Kidney (tissue), 22 donors: ENCODE measurements at places on chromosomes 7 and 10. TPM values are rescaled to one million over a fixed set of nuclear protein-coding genes. Genes with fewer than 3 reads are reported as not detected.

Gene PURB
- total RNA-seq, result 25.3 TPM

Gene IL15RA
- 13.9 TPM for total RNA-seq

Gene SORBS1
- 91.7 TPM for total RNA-seq

DNA sequence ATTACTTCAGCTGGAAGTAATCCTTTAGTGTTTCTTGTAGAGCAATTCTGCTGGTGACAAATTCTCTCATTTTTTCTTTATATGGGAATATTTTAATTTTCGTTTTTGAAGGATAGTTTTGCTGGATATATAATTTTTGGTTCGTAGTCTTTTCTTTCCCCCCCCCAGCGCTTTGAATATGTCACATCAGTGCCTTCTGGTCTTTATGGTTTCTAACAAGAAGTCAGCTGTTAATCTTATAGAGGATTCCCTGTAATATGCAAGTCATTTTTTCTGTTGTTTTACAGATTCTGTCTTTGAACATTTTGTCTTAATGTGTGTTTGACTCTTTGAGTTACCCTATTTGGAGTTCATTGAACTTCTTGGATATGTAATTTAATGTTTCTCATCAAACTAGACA is 96.3 kb downstream of the SDK1 start:
- DNase-seq, result no peak

- peak; percentile 64 for DNase-seq
Measured at GRCh38 chr7:142797391-142798377, 26.9 kb downstream of the PRSS2 start.

DNA sequence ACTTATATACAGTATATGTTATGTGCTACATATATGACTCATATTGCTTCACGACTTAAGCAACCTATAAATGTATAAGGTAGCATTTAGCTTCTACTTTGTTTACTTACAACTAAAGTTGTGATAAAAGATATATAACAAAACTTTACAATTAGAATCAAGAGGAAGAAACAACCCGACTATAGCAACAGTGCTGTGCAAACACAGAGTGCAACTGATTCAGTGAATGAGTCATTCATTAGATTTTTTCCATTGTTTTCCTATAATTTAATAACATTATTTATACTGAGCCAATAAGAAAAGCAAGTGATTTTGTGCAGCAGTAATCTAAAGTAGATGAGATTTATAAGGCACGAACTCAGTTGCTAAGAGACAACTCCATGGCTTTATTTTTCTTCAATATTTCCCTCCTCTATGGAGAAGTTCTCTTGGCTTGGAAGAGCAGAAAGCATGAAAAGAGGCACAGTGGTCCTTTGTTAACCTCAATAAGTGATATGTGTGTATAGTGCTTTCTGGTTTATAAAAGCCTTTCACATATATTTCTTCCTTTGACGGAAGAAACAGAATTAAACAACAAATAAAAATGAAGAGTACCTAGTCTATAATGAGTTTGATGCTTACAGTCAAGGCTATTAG is 19.8 kb downstream of the CEP41 start:
- no peak for DNase-seq

DNA sequence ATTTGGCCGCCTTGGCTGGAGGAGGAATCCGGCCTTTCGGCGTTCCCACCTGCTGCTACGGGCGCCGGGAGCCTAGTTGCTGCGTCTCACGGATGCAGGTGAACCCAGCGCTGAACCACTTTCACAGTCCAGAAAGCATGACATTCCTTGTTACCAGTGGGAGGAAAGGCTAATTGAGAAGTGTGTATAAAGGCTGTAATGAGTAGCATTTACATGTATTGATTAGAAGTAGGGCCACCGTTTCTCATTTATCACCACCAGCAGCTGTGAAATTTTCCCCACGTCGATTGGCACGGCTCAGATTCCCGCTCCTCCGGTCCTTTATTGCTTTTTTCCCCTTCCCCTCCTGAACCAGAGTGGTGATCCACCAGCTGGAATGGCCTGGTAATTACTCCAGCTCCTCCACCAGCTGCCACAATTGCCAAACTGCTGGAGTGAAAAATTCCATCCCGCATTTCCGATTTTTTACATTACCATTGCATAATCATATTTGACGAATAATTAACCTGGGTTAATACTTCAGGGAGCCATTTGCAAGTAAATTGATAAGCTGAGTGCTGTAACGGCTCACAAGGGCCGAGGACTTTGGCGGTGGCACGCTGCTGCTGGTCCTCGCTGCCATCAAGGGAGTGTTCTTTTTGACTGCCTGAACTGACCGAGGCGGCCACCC is 153.3 kb downstream of the POU6F2 start:
- DNase-seq, result no peak

- no peak for DNase-seq
Measured at GRCh38 chr7:31883761-31884164, 186.4 kb downstream of the PDE1C start.
